ENCODE measurements at places on chromosomes 1 and 21.

DNA sequence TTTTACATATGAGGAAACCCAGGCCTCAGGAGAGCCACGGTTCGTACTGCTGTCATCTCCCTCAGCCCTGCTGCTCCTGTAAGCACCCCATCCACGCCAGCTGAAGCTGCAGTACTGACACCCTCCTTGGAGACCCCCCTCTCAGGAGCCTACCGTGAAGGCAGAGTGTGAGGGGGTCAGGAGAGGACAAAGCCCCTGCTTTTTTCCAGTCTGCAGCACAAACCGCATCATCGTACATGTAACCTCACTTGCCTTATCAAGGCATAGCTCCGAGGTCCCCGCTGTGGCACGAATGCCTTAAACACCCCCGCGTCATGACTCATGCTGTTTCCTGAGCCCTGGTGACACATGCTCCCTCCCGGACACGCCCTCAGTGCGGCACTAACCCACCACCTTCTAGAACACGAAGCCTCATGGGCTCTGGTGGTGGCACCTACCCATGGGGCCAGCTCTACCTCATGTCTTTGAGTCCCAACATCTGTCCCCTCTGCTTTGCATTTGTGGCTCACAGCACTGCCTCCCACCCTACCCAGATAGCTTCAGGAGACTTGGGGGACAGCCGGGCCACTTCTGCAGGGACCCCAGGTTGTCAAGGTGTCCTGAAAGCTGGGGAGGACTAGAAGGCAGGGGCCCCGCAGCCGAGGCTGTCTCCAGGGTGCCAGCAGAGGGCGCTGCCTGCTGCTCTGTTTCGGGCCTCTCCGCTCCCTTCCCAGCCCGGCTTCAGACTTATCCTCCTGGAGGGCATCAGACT lies 4.9 kb downstream of the SH3BGRL3 start:
- peak; percentile 87 for DNase-seq

GRCh38 chr1:7956218-7957032 lies 5.1 kb upstream of the PARK7 start:
- no peak for DNase-seq

GRCh38 chr1:86445919-86446318 lies 21.9 kb downstream of the CLCA2 start:
- no peak for DNase-seq

- DNase-seq, result no peak
Observed at GRCh38 chr1:76713535-76713934, 153.7 kb upstream of the ST6GALNAC5 start.

GRCh38 chr1:159686599-159687299 lies 27.6 kb downstream of the CRP start:
- no peak for DNase-seq

- no peak for DNase-seq
Observed at GRCh38 chr1:191888996-191889622, 269.2 kb upstream of the RGS18 start.

DNA sequence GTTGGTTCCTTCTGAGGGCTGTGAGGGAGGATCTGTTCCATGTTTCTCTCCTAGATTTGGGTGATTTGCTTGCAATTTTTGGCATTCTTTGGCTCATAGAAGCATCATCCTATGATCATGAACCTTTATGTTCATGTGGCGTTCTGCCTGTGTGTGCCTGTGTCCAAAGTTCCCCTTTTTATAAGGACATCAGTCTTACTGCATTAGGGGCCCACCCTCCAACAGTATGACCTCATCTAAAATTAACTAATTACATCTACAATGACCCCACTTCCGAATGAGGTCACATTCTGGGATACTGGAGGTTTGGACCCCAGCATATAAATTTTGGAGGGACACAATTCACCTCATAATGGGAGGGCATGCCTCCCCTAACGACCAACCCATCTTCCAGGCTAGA lies 12.8 kb upstream of the CAMK1G start:
- DNase-seq, result no peak

DNA sequence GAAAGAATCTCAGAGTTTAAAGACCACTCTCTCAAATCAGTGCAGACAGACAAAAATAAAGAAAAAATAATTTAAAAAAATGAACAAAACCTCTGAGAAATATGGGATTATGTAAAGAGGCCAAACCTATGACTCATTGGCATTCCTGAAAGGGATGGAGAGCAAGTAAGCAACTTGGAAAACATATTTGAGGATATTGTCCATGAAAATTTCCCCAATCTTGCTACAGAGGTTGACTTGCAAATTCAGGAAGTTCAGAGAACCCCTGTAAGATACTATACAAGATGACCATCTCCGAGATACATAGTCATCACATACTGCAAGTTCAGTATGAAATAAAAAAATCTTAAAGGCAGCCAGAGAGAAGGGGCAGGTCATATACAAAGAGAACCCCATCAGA lies 43.7 kb upstream of the IVNS1ABP start:
- DNase-seq, result no peak

GRCh38 chr1:246139745-246140182 lies 367.3 kb downstream of the SMYD3 start:
- no peak for DNase-seq

DNA sequence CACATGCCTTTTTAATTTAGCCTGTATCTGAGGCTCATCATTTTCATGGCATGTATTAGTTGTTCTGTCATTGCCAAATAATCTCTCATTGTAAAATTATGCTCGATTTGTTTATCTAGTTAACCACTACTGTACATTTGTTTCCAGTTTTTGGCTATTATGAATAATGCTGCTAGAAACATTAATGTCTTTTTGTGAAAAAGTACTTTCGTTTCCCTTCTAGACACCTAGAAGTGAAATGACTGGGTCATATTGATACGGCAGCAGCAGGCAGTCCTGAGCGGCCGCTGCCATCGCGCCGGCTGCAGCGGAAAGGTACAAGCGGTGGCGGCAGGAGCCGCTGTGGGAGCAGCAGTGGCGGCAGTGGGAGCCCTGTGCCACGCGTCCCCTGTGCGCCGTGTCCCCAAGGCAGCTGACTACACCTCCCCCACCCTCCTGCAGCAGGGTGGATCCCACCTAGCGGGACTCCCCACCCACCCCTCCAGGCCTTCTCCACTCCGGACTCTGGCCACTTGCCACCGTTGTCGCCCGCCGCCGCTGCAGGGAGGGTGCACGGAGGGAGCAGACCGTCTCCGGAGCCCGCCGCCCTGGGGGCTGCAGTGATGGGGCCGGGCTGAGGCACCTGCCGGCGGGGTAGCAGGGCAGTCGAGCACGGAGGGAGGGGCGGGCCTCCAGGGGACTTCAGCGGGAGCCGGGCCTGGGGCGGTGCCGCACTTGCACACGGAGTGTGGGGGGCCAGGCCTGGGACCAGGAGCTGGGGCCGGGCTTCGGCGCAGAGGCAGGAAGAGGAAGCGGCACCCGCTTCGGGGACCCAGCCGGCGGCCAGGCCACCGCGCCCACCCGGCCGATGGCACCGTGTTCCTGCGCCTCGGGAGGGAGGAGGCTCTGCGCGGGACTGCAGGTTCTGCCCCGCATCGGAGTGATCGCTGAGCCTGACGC lies 66.8 kb upstream of the RGS7 start:
- DNase-seq, result peak; percentile 4

GRCh38 chr1:153534226-153534924 lies 1.4 kb downstream of the S100A6 start:
- DNase-seq, result no peak

DNA sequence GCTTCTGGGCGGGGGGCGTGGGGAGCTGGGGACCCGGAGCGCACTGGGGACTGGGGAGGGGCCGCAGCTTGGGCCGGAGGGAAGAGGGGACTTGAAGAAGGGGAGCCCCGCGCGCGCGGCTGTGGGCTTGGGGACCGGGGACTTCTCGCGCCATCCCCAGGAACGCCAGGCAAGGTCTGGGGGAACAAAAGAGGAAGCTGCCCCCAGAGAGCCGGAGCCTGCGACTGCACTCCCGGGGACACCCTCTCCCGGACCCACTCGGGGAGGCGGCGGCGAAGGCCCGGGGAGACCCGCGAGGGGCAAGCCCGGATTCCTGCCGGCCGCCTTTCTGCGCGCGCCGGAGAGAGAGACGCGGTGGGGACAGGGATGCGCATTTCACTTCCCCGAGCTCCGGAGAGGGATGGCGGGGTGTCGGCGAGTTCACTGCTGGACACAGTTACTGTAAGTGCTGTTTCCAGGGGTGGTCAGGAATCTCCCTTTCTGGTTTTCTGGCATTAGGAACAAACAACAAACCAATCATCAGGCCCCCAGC lies 732 bp downstream of the ABCG1 start:
- no peak for DNase-seq

DNA sequence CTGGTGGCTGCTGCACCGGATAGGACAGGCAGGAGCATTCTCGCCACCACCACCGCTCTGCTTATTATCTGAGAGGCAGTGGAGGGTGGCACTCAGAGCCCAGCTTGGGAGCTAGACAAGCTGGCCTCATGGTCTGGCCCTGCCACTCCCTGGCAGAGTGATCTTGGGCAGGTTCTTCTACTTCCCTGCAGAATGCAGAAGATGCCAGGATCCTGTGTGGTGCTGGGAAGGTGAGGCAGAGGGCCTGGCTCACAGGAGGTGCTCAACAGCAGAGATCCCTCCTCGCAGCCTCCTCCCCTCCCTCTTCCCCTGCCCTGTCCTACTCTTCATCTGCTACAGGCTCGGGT lies 60.4 kb downstream of the ARHGEF10L start:
- no peak for DNase-seq

DNA sequence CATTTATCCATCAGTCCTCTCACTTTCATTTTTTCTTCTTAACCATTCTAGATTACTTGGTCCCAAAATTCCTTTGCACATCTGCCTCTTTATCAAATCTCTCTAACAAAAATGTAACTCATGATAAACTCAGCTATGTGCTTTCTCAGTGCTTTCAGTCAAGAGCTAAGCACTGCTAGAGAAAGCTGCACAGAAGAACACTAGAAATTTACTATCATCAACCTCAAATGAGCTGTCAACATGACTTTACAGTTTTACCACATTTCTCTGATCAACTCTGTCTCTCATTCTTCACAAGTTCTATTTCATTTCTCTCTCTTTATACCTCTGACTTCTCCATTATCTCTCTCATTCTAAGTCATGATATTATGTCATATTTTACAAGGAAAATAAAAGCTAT lies 54.2 kb upstream of the PRKACB start:
- DNase-seq, result no peak

- DNase-seq, result no peak
Observed at GRCh38 chr1:79079770-79080169, 73.2 kb upstream of the ADGRL4 start.

- DNase-seq, result no peak
Observed at GRCh38 chr1:154166207-154166606, 11.3 kb upstream of the NUP210L start.

GRCh38 chr21:32463889-32464300 lies 51.4 kb downstream of the EVA1C start:
- no peak for DNase-seq

GRCh38 chr21:26952374-26953066 lies 14.4 kb downstream of the ADAMTS5 start:
- DNase-seq, result no peak

DNA sequence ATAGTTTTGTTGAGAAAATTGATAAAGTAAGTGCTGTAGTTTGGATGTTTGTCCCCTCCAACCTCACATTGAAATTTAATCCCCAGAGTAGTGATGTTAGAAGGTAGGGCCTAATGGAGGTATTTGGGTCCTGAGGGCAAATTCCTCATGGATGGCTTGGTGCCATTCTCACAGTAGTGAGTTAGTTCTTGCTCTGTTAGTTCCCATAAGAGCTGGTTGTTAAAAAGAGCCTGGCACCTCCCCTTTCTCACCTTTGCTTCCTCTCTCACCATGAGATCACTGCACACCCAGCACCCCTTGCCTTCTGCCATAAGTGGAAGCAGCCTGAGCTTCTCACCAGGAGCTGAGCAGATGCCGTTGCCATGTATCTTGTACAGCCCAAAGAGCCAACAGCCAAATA lies 354.8 kb upstream of the NFIA start:
- no peak for DNase-seq

DNA sequence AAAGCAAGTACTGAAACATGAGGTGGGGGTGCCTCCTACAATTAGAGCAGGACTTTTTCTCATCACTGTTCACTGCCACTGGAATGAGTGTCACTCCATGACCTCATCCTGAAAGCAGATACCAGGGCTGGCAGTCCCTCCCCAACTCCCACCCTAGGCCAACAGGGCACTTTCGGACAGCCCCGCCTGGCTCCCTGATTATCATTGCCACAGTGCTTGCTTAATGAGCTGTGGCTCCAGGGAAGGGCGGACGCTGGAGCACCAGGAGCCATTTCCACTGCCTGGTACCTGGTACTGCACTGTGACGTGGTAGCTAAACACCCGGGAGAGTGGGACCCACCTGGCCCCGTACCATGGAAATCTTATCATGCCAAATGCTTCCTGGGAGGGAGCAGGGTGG lies 22.3 kb downstream of the SLC9A1 start:
- no peak for DNase-seq

- no peak for DNase-seq
Observed at GRCh38 chr1:185722098-185722497, 12.1 kb upstream of the HMCN1 start.

GRCh38 chr21:39258207-39258606 lies 55.2 kb downstream of the BRWD1 start:
- no peak for DNase-seq

- DNase-seq, result no peak
Observed at GRCh38 chr1:228866468-228866867, 131.2 kb downstream of the RHOU start.

- DNase-seq, result no peak
Observed at GRCh38 chr21:28790335-28790734, 202.3 kb downstream of the LTN1 start.
